DMS79 (cell line): ENCODE measurements at places on chromosomes 4 and X.

DNA sequence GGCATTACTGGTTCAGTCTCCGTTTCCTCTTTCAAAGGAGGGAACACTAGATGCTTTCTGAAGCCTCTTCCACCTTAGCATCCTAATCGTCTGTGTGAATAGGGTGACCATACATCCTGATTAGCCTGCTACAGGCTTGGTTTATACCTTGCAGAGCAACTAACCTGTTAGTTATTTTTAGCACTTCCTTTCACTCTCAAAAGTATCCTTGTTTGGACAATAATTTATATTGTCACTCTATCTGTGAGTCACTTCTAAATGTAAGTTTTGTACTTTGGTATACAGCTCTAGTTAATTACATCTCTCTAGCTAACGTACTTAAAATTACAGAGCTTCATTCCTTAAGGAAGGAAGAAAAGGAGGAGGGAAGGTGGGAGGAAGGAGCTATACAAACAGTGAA, 174.5 kb downstream of the GPC3 start:
- DNase-seq: no peak

- no peak for DNase-seq
These were observed 1.4 kb upstream of the CEP135 start for GRCh38 chr4:55947254-55947882.

DNA sequence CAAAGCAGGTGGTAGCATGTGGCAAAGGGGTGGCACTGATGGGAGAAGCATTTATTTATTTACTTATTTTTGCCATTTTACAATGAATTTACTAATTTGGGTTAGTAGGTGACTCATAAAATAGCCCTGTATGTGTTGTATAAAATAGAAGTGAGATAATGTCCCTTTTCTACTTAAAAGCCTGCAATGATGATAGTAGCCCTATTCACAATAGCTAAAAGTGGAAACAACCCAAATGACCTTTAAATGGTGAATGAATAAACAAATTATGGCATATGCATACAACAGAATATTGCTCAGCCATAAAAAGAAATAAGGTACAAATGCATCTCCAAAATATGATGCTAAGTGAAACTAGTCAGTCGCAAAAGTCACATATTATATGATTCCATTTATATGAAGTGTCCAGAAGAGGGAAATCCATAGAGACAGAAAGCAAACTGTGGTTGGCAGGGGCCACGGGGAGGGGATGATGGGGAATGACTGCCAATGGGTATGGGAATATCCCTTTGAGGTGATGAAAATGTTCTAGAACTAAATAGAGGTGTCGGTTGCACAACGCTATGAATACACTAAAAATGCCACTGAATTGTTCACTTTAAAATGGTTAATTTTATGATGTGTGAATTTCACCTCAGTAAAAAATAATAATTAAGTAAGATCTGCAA, 35.8 kb upstream of the FAM9C start:
- no peak for DNase-seq

DNA sequence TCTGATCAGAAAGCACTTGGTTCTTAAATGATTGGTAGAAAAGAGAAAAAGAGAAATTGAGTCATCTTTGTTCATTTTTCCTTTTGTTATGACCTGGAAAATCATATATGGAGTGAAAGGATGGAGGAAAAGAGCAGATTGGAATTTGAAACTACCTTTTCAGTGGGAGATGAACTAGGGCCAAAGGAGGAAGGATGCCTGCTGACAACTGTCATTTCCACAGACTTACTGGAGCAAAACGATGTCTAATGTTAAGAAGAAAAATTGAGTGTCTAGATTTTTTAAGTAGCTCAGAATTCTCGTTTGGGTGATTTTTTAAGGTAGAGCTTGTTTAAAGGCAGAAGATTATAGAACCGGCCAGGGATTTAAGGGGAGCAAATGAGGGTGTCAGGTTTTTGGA, 144.6 kb upstream of the KCNIP4 start:
- DNase-seq: no peak

DNA sequence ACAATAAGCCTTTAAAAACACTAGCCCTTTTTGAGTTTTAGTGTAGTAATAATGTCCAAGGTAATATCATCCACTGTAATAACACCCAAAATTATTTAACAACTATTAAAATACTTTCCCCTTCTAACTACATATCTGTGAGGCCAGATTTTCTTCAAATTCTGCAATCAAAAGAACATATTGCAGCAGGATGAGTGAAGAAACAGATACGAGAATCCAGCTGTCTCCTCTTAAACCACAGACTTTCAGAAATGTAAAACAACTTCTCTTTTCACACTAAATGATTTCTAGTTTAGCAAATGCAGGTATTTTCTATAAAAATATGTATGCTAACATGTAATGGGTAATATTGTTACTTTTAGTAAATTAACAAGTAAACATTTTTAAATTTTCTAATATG, 148.9 kb downstream of the PRDM5 start:
- no peak for DNase-seq

DNA sequence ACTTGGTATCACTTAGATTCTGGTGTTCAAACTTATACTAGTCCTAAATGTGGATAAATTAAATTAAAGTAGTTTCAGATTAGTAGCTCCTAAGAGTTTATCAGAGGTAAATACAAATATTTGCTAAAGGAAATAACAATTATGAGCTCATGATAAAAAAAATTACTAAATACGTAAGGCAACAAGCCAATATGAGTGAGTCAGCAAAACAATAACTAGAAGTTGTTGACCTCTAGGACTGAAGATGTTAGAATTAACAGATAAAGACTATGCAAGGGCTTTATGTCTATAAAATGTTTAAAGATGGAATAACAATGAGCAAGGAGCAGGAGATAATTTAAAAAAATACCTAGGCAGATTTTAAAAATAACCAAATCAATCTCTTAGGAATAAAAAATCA, 195.8 kb downstream of the CLCN4 start:
- DNase-seq: no peak

DNA sequence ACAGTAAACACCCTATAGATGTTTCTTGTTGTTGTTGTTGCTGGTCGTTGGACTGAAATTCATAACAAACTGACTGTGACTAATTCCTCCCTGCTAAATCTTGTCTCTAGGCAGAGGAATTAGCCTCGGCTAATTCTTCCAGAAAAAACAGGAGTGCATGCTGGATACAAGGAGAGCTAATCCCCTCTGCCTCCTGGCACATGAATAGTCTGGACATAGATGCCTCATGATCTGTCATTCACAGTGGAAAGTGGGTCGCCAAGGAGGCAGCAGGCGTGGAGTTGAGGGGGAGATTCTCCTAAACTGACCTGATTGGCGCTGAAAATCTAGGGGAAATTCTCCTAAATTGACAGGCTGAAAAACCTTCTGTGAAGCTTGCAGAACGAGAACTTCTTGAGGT, 220.1 kb downstream of the DCTD start:
- no peak for DNase-seq

DNA sequence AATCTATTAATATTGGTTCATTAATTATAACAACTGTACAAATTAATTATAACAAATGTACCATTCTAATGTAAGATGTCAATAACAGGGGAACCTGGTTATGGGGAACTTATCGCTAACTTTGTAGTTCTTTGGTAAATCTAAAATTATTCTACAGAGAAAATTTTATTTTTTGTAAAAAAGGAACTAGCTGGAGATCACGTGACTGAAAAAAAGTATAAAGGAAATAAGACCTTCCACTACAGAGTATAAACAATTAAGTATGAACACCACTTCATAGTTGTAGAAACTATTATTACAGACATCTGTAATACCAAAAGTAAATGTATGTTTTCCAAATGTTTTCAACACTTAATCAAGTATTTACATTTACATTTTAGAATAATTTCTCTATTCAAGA, 77.9 kb upstream of the DKK2 start:
- DNase-seq: no peak

DNA sequence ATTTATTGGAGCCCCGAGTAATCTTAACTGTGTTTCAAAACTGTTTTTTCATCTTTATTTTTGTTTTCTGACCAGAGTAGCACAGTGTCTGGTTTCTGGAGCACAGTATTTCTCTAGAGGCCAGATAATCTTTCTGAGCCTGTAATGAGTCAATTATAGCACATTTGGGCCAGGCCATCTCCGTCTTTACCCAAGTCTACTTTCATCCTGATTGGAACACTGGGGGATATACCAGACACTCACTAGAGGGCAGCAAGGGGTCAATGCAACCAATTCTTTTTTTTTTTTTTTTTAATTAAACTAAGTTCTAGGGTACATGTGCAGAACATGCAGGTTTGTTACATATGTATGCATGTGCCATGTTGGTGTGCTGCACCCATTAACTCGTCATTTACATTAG, 282.0 kb downstream of the ARHGAP24 start:
- DNase-seq: no peak

- no peak for DNase-seq
These were observed 24.5 kb upstream of the PACRGL start for GRCh38 chr4:20675786-20676185.

DNA sequence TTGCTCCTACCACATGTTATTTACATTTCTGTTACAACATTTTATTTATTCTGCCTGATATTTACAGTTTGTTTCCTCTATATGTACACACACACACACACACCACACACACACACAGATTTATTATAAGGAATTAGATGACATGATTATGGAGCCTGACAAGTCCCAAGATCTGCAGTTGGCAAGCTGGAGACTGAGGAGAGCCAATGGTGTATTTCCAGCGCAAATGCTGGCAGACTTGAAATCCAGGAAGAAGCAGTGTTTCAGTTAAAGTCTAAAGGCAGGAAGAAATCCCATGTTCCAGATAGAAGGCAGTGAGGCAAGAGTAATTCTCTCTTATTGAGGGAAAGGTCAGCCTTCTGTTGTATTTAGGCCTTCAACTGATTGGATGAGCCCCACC, 1.8 kb upstream of the KLHL4 start:
- no peak for DNase-seq

- no peak for DNase-seq
These were observed 137.2 kb upstream of the HS3ST1 start for GRCh38 chr4:11565899-11566298.
